ENCODE measurements at places on chromosomes 1 and 21.

GRCh38 chr1:9780554-9781110 lies 43.1 kb downstream of the CLSTN1 start:
- DNase-seq, result no peak

DNA sequence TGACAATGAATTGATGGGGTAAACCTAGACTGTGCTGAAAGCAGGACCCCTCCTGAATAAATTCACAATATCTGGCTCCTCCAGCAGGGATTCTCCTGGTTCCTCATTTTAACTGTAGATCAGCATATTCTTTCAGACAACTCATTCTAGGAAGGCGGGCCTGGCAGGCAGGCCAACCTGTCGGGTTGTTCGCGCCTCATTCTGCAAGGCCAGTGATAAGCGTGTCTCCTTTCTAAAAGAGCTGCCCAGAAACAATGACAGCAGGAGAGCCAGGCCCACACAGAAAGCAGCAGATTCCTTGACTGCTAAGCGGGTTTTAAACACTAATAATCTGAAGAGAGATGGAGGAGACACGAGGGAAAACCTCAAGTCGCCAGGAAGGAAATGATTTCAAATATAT lies 70.0 kb downstream of the NTPCR start:
- peak; percentile 63 for DNase-seq

GRCh38 chr1:235907187-235907896 lies 40.6 kb upstream of the LYST start:
- DNase-seq, result no peak

DNA sequence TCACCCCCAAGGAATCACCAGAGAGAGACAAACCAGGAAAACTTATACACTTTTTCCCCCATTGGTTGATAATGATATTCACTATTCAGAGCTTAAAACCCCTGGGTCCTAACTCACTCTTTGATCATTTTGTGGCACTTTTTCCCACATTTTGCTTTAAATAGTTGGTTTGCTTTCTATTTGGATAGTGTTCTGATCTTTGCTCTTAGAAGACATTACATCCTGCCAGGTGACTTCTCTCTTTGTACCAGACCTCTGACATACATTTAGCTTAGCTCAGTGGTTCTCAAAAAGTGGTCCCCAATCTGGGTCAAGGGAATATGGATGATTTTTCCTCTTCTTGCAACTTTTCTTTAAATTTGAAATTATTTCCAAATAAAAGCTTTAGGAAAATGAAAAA lies 228.4 kb downstream of the RPS6KC1 start:
- DNase-seq, result no peak

DNA sequence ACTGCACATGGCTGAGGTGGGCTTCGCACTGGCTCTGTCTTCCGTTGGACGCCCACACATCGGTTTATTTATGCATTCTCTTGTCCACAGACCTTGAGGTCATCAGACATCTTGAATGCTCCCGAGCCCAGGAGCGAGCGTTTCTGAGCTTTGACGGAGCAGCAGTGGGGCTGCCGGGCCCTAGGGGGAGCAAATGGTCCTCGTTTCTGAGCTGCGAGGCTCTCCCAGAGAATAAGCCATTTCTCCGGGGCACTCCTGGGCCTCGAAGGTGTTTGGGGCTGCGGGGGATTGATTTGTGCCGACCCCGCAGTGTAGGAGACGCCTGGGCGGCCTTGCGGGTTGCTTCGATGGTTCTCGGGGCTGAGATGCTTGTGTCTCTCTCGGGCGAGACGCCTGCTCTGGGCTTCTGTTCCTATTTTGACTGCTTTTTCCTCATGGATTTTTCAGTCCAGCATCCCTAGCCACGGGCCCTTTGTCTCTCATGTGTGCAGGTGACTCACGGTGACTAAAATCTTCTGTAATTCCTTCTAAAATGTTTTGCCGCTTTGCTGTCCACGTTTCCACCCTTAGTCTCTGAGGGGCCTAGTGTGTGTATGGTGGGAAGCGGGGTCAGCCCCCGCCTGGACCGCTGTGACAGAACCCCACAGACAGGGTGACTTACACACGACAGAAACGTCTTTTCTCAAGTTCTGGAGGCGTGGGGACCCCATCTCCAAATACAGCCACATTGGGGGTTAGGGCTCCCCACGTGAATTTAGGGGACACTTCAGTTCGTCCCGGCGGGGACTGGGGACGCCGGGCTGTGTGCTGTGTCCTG lies 62.1 kb downstream of the FAAP20 start:
- peak; percentile 67 for DNase-seq

GRCh38 chr1:109876617-109877316 lies 33.9 kb upstream of the CSF1 start:
- no peak for DNase-seq

DNA sequence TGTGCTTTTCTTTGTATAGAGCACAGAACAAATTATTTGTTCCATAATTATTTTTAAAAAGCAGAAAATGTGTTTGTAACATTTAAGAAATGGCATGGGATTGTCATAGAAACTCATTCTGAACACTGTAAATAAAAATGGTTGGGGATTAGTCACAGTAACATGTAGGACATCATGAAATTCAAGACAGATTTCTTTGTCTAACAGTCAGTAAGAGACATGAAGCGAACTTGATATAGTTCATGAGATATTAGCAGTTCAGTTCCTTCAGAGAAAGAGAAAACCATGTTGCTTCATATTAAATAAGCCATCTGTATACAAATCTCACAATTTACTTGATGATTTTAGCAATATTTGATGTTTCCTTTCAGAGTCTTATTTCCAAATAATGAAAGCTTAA lies 19.7 kb downstream of the NFIA start:
- no peak for DNase-seq

DNA sequence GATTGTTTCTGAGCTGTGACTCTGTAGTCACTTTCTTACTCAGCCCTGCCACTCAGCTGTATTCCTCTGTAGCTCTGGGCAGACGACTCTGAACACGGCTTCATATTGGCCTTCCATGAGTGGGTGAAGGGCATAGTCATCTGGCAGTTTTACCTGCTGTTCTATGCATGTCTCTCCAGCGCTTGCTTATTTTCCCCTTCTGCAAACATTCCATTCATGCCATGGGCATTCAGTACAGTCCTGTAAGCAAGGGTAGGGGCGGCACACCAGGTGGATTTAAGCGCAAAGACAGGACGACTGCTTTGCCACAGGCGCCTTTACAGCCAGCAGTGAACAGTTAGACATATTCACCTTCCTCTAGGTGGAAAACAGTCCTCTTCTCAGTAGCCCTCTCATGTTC lies 4.4 kb upstream of the WDR26 start:
- no peak for DNase-seq

DNA sequence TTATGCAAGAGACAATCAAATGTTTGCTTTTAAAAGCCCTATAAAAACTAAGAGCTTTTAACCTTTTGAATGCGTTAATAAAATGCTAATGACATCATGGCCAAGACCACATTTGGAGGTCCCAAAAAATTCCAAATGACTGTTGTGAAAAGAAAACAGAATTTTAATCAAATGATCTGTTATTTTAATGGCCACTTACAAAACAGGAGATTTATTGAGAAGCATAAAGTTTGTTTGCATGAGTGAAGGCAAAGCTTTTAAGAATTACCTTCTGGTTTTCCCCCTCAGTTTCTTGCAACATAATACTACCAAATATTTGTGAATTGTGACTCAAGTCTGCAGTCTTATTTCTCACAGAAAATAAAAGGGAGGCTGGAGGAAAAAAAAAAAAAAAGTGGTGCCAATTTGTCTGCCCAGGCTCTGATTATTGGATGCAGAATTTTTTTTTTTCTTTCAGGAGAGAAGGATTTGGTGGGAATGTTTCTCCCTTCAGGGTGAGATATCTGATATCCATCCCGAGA lies 60.7 kb downstream of the GORAB start:
- no peak for DNase-seq

DNA sequence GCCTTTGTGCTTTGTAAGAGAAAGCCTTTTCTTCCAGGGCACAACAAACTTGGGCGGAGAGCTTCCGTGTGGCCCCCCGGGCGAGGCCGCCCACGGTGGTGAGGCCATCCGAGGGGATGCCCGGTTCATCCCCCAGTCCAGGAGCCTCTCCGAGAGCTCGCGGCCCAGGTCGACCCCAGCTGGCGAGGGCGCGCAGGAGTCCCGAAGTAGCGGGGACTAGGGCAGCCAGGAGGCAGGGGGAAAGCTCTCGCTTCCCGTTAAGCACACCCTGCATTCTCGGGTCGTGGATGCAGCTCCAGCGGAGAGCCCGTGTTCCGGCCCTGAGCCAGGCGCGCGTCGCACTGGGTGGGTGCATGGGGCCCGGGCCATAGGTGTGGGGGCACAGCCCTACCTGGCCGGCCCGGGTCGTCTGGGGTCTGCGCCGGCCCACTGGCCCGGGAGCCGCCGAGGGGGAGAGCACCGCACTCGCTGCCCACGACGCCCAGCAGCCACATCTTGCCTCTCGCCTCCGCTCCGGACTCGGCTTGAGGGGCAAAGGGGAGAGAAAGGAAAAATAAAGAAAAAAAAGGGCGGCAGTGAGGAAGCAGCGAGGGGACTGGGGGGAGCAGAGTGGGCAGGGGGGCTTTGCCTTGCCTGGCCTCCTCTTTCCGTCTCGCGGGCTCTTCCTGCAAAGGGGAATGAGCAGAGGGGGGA lies 1.8 kb downstream of the RNF220 start:
- no peak for DNase-seq

GRCh38 chr1:21901473-21901847 lies 35.6 kb downstream of the HSPG2 start:
- DNase-seq, result peak; percentile 69

DNA sequence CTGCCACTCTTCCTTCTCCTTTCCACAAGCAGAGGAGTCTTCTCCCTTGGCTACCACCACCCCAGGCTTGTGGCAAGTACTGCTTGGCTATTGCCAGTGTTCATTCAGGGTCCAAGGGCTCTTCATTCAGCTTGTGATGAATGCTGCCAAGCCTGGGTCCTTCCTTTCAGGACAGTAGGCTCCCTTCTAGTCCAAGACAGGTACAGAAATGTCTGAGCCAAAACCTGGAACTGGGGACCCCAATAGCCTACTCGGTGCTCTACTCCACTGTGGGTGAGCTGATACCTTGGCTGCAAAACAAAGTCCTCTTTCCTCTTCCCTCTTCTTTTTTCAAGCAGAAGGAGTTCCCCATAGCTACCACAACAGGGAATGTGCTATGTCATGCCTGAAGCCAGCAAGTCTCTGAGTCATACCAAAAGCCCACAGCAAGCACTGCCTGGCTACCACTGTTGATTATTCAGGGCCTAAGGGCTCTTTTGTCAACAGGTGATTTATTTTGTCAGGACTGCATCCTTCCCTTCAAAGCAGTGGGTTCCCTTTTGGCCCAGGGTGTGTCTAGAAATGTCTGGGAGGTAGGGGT lies 268.9 kb downstream of the HHAT start:
- no peak for DNase-seq

- DNase-seq, result no peak
These were observed 11.9 kb downstream of the MEF2D start for GRCh38 chr1:156488566-156489165.

DNA sequence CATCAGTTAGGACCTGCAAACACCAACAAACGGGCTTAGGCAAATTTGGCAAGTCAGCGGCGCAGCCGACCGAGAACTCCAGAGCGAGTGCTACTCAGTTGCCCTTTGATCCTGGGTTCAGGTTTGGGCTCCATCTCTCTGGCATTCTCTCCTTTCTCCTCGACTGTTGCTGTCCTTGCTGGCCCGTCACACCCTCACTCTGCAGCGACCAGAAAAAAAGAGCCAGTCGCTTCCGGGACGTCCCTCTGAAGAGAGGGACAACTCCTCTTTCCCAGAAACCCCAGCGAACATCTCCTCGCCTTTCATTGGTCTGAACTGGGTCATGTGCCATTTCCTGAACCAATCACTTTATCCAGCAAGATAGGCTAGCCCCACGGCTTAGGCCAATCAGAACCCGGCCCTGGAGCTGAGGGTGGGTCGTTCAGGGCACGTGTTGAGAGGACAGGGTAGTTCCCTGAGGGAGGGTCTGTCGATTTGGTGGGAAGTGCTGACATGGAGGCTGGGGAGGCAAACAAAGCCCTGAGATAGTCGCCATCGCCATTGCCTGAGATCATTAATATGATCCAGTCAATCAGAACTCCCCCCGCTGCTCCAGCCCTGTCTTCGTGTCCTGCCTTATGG lies 113.7 kb downstream of the PTPRU start:
- no peak for DNase-seq

DNA sequence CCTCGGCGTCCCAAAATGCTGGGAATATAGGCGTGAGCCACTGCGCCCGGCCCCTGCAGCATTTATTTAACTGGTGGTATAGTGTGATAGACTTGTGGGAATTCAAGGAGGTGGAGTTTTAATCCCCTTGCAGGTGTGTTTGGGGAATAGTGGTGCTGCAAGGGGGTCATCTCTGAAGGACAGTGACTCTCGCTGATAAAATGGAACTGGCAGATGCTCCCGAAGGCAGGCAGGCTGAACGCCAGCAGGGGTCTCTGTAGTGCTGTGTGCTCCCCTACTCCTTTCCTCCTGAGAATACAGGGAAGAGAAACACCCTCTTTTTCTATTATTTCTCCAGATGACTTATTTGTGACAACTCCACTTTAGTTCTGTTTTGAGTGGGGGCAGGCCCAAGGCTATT lies 4.0 kb downstream of the OSCP1 start:
- DNase-seq, result no peak

- no peak for DNase-seq
These were observed 13.4 kb downstream of the ADORA1 start for GRCh38 chr1:203140743-203141520.

DNA sequence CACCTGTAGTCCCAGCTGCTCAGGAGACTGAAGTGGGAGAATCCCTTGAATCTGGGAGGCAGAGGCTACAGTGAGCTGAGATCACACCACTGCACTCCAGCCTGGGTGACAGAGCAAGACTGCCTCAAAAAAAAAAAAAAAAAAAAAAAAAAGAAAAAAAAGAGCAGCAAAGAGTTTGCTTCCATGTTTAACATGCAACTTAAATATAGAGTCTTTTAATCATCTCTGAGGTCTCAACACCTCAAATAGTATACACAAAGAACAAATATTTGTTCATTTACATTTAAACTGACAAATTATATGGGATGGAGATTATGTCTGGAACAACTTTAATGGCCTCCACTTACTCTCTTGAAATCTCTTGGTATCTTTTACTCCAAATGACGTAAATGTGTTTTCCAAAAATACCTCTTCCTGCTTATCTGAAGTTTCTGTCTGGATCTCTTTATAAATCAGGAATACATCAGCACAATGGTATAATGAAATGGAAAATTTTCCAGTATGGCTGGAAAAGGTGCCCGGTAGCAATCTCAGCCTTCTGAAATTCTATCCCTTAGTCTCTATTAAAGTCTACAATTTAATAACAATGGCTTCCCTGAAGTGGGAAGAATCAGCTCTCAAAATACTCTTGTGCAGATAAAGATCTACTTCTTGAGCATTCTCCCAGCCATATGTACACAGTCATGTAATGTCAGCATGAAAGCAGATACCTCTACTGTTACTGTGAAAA lies 258.5 kb downstream of the OMA1 start:
- DNase-seq, result no peak

DNA sequence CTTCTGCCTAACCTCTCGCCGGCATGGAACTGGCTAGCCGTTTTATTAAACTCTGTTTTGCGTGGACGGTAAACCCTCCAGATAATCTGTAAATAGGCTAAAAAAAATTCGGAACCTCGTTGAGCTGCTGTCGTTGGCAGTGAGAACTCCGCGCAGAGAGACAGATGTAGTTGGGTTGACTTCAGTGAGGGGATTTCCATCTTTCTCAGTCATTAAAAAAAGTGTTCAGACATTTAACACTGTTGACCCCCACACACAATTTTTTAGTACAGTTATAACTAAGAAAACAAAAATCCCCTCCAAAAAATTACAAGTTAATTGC lies 464 bp downstream of the PARK7 start:
- DNase-seq, result no peak

GRCh38 chr1:156001662-156002171 lies 19.0 kb downstream of the SSR2 start:
- DNase-seq, result no peak

- no peak for DNase-seq
These were observed 355.2 kb upstream of the GREM2 start for GRCh38 chr1:240967070-240967724.

All from right atrium auricular region (tissue), 2 donors.